ENCODE measurements at places on chromosomes 1 and 21.

- DNase-seq, result no peak
These were observed 27.0 kb downstream of the SDC3 start for GRCh38 chr1:30881319-30882181.

GRCh38 chr1:27664291-27664690 is 7.7 kb downstream of the IFI6 start:
- DNase-seq, result no peak

DNA sequence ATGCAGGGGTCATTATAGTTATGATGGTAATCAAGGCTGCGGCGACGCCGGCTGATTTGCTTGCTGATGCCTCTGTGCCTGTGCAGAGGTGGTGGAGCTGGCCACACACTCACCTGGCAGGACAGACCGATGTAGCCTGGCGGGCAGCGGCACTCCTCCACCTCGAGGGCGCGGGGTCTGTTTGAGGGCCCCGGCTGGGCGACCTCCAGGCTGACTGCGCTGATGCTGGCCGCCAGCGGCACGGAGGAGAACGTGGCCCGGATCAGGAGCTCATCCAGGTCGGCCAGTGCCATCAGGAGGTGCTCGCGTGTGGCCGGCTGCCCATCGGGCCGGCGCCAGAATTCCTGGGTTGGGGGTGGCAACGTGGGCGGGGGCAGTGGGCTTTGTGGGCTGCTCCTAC is 52.7 kb downstream of the LDLRAD2 start:
- no peak for DNase-seq

- no peak for DNase-seq
These were observed 211.1 kb downstream of the MATN1 start for GRCh38 chr1:30511991-30512913.

DNA sequence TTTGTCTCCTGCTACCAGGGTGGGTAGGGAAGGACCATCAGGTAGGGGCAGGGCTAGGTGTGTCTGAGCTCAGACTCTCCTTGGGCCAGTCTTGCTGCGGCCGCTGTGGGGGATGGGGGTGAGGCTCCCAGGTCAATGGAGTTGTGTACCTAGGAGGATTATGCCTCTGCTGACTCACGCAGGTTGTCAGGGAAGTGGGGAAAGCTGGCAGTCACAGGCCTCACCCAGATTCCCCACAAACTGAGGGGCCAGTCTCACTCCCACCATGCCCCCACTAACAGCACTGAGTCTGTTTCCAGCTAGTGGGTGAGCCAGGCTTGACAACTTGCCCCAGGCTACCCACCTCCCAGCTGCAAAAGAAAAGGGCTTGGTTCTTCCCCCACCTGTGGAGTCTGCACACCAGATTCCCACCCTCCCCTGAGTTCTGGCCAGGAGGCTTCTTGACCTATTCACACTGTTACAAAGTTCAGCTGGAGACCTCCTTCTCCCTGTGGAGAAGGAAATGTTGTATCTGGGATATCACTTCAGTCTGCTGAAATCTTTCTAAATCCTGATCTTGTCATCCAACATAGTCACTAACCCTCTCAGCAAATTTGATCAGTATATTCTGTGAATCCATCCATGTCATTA is 69.2 kb upstream of the GJA8 start:
- no peak for DNase-seq

GRCh38 chr1:85326336-85326735 is 49.9 kb upstream of the BCL10 start:
- no peak for DNase-seq

DNA sequence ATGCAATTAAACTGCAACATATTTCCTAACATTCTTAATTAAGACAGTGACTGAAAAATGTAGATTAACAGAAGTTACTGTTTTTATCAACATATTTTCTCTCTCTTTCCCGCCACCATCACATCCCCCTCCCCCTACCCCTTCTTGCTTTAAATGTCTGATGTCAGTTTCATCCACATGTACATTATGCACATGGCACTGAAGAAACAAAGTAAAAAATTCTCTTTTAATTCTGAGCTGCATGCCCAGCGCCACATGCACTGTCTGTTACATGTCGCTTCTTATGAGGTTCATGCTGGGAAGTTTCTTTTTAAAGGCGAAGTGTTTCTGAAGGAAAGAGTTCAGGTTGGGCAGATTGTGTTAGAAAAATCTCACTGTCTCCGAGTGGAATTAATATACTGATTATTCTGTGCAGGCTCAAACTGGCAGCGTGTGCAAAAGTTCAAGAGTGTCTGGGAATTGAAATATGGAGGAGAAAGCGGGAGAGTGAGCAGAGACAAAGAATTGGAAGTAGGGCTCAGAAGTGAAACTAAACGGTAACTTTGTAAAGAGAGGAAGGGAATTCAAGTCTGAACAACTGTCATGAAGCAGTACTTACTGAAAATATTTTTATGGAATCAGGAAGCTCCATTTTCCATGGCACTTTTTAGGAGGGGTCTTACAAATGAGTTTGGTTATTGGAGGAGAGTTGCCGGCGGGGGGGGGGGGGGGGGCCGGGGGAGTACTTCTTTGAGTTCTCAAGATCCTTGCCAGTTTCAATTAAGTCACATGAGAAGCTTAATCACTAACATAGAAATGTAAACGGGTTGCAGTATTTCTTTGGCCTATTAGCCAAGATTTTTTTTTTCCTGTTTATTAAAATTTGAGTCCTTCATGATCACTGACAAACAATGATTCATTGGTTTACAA is 217.6 kb downstream of the SDCCAG8 start:
- DNase-seq, result no peak

DNA sequence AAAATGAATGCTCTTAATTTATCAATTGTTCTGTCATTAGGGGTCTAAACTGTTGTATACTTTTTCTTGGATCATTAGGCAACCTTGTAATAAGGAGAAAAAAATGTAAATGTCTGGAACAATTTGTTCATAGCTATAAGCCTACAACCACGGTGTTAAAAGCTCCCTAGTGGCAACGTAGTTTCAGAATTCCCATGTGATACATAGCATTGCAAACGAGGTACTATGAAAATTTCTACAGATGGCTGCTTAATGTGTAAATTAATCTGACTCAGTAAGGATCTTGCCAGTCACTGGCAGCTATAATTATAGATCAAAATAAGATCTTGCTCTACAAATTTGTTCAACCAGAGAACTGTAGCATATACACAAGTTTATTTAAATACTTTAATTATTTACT is 304.1 kb upstream of the ADGRL4 start:
- DNase-seq, result no peak

- DNase-seq, result no peak
These were observed 23.2 kb downstream of the DDX59 start for GRCh38 chr1:200646515-200646914.

DNA sequence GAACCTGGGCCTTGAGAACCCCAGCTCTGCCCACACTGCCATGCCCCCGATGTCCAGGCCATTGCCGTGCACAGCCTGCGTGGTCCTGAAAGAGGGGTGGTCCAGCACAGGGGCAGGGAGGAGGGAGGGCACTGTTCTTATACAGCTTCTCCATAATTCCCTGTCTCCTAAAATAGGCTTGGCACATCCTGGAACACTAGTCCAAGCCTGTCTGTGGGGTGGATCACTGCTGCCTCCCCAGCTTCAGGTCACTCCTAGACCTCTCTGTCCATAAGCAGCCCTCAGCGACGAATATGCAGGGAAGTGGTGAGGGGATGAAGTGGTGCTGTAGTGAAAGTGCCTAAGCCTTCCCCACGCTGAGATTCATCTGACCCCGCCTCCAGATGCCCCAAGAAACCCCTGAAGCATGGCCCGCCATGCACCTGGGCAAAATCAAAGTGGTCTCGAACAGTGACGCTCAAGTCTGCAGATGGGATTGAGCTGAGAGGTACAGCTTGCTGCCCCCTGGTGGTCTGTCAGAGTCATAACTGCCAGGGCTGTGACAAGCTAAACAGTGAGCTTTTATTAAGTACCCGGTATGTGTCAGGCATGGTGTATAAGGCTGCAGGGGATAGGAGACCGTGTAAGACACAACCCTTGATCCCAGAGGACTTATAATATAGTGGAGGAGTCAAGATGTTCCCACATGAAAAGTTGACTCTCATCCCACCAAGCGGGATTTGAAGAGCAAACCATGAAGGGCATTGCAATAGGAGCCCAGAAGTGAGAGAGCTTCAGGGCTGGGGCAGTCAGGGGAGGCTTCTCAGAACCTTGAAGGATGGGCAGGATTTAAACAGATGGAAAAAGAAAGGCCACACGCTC is 66.6 kb downstream of the FAM163A start:
- DNase-seq, result peak; percentile 60

DNA sequence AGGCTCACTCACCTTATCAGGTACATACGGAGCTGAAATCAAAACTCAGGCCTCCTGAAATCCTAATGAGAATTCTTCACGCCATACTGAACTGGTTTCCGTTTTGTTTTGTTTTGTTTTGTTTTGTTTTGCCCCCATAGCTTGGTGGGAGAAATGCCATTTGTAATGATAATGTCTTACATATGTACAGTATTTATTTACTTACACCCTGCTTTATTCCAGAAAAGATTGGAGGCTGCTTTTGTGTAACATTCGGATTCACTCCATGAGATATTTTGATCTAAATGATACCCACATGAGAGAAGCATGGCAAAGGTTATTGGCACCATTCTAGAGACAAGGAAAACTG is 84.7 kb downstream of the EPHB2 start:
- no peak for DNase-seq

- peak; percentile 14 for DNase-seq
These were observed 106.7 kb downstream of the HIVEP3 start for GRCh38 chr1:41812051-41812450.

DNA sequence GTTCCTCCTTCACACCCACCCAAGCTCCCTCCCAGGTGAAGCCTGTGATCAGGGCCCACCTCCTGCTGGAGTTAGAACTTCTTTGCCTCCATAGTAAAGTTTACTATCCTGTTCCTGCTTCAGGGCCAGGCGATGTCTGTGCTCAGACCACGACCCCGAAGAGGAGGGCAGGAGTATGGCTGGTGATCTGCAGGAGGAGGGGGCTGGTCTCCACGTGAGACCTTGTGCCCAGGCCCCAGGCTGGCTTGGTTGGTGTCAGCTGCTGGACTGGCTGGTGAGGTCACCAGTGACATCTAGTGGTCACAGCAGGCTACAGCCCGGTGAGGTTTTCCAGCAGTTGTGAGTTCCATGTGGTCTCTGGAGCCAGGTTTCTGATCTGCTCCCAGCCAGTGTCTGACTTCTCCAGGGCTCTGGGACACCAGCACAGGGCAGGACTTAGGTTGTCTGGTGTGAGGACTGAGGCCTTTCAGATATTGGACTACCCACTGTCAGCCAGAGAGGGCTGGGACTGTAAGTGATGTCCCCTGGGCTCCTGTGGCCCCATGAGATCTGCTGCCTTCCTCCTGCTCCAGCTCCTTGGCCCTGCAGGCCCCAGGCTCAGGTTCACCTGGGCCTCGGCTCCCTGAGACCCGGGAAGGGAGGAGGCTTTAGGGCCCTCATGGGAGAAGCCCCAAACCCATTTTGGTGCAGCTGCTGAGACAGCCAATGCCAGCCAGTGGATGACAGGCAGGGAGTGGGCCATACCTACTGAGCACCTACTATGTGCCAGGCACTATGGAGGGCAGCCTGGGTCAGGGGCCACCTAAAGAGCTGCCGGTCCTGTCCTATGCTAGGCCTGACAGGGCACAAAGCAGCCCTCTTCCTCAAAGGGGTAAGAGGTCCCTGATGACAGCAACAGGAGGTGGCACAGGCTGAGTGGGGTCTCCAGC is 6.0 kb upstream of the UBL4B start:
- DNase-seq, result peak; percentile 56

DNA sequence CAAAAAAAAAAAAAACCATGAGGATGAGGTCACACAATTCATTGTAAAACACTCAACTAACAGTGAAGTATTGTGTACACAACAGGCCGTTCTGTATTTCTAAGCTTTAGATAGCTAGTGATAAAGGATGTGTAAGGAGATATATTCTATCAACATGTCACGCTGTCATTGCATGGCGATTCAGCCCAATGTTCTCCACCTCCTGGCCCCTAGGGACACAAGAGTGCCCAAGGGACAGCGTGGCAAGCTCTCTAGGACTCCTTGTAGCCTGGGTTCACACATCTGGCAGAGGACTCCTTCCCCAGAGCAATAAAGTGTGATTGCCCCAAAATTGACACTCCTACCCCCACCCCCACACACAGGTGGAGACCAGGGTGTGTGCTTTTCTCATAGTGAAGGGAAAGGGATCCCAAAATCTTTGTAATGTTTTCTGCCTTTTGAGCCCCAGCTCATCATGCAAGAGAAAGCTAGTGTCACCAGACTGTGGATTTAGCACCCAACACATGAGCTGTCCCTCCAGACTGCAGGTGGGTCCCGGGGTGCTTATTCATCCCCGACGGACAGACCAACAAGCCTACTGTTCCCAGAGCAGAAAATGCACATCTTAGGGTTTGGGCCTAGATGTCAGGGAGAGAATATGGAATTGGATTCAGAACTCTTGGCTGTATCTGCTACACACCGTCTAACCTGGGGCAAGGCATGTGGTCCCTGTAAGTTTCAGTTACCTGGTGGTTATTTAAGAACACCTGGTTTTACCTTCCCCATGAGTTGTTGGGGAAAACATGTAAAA is 11.5 kb downstream of the TMPRSS3 start:
- DNase-seq, result no peak

DNA sequence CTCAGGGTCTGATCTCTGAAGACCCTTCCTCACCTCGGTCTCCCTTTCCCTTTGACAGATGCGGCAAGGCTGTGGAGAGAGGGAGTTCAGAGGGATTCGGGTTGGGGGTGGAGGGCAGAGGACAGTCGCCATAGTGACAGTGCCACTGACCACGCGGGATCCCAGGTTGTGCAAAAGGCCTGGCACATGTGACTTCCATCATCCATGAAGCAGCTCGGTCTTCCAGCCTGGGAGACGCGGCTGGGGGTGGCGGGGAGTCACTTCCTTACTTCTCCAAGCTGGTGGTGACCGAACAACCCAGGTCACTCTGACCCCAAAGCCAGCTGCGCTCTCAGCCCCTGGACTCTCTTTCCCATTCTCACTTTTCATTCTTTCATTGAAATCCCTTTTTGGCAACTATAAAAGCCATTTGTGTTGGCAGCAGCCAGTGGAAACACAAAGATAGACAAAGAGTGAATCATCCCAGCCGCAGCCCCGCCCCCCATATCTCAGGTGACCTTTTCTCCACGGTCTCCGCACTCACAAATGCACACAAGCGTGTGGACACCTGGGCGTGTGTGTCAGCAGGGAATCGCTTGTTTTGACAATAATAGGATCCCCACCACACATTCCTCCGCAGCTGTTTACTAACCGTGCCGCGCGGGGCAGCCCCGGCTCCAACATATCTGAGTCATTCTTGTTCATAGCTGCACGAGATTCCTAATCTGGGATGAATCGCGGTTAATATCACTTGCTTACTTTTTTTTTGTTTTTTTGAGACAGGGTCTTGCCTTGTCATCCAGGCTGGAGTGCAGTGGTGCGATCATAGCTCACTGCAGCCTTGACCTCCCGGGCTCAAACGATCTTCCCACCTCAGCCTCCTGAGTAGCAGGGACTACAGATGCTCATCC is 68.3 kb downstream of the DHRS3 start:
- peak; percentile 90 for DNase-seq

DNA sequence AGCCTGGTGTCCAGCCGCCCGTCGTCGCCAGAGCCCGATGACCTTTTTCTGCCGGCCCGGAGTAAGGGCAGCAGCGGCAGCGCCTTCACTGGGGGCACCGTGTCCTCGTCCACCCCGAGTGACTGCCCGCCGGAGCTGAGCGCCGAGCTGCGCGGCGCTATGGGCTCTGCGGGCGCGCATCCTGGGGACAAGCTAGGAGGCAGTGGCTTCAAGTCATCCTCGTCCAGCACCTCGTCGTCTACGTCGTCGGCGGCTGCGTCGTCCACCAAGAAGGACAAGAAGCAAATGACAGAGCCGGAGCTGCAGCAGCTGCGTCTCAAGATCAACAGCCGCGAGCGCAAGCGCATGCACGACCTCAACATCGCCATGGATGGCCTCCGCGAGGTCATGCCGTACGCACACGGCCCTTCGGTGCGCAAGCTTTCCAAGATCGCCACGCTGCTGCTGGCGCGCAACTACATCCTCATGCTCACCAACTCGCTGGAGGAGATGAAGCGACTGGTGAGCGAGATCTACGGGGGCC is 1.2 kb downstream of the OLIG2 start:
- DNase-seq, result no peak

Data from HepG2 (cell line).